ENCODE measurements at places on chromosomes 2 and 18.
A peak's percentile ranks its signal among the peaks of the same experiment; 100 is the strongest.

GRCh38 chr2:84647267-84647666, 131.0 kb downstream of the DNAH6 start:
- no peak for DNase-seq

- DNase-seq: no peak
These were observed 55.0 kb upstream of the MCFD2 start for GRCh38 chr2:46970334-46971288.

DNA sequence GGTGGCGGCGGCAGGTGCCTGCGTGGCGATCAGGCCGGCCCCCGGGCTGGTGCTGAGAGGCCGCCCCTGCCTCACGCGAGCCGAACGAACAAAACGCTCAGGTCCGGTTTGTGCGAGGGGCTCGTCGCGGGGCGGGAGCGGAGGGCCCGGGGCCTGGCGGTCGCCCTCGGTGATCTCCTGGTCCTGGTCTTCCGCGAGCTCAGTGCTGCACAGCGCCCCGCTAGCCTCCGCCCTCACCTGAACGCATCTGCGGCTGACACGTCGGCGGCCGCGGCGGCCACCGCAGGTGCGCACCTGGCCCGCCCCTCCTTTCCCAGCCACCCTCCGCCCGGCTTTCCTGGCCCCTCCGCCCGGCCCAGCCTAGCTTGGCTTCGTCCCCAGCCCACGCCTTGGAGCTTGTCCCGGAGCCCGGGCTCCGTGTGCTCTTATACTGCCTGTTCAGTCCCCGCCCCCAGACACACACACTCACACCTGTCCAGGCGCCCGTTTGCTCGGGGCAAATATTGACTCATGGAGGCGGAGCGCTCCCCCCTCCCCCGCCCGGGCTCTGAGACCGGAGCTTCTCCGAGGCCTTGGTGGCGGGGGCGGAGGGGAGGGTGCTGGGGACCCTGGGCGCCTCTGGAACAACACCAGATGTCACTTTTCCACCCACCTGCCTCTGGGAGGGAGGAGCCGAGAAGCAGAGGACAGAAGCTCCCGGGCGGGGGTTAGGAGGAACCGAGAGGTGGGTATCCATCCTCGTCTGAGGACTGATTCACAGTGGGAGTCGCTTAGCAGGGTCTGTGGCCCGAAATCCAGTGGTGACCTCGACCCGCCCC, 8.6 kb upstream of the CRYBA2 start:
- peak; percentile 68 for DNase-seq

- no peak for DNase-seq
These were observed 2.8 kb downstream of the NOL4 start for GRCh38 chr18:34221971-34222306.

DNA sequence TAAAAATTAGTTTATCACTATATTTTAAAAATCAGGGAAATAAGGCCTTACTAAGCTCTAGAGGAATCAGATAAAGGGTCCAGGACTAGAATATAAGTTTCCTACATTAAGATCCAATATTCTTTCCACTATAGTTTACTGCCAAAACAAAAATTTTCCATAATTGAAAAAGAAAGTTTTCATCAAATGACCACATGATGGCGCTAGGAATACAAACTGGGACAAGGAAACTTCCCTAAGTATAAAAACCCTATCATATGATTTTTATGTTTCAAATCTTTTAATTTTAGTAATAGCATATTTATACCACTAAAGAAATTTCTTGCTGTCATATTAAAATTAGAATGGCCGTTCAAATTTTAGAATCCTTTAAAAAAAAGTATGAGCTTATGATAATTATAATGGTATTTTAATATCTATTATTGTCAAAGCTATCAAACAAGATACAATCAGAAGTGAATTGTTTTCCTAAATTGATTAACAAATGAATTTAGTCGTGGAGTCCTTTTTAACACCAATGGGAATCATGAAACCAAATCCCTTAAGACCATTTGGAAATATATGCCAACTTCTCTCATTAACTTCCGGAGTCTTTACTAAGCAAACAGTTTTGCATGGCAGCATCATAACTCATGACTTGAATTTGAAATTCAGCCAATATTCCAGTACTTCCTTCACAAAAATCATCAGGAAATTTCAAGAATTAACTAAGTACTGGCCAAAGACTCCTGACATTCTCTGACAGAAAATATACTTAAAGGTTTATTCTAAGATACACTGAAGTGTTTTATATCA, 70.3 kb downstream of the SCN1A start:
- DNase-seq: no peak

- DNase-seq: no peak
These were observed 26.8 kb downstream of the SH3BP4 start for GRCh38 chr2:234978466-234979203.

DNA sequence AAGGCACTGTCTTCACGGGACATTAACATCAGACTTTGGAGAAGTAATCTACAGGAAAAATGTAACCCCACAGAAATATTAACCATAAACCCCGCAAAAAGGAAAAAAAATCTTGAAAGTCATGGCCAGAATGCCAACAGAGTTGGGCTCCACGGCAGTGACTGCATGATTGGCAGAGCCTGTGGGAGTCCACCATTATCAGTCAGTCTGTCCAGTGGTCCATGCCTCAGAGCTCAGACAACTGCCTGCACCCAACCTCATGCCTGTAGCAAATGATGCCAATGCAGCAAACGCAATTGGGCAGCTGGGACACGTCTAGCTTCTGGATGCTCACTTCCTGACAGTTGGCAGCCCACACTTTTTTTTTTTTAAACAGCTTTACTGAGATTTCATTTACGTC, 5.1 kb upstream of the PPIG start:
- no peak for DNase-seq

GRCh38 chr2:88181511-88181910, 11.4 kb downstream of the THNSL2 start:
- DNase-seq: no peak

DNA sequence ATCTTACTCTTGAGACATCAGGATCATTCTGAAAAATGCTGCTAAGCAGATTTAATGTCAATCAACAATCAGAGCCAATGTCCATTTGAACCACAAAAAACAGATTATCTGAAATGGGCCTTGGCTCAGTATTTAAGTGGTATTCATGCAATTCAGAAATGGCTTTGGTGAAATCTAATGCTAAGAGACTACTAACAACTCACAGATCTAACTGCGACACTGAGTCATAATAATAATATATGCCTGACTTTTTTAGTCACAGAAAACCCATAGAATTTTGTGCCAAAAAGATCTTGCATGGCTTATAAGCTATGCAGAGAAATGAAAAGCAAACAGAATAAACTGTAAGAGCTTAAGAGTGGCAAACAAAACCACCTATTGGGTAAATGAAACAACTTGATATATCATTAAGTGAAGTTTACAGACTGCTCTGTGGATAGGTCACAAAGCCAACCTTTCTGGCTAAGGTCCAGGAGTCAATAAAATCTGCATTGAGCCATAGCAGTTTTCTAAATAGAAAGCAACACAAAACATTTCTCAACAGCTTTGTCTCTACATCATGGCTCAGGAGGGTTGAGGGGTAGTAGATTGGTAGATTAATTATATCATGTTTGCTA, 234.3 kb downstream of the LRATD1 start:
- DNase-seq: no peak
